ENCODE measurements at places on chromosomes 2 and 18. TPM values are rescaled to one million over a fixed set of nuclear protein-coding genes. Genes with fewer than 3 reads are reported as not detected.

TNS1 gene
- total RNA-seq, result 25.7 TPM

SLC30A3 gene
- 11.8 TPM for total RNA-seq

EVA1A gene
- 41.2 TPM for total RNA-seq

MEP1B gene
- total RNA-seq, result not detected

TLX2 gene
- total RNA-seq, result not detected

SH3RF3 gene
- 14.3 TPM for total RNA-seq

WNT6 gene
- total RNA-seq, result not detected

Data from vein endothelial cell (primary cell).